ENCODE measurements at places on chromosomes 12 and 14.

DNA sequence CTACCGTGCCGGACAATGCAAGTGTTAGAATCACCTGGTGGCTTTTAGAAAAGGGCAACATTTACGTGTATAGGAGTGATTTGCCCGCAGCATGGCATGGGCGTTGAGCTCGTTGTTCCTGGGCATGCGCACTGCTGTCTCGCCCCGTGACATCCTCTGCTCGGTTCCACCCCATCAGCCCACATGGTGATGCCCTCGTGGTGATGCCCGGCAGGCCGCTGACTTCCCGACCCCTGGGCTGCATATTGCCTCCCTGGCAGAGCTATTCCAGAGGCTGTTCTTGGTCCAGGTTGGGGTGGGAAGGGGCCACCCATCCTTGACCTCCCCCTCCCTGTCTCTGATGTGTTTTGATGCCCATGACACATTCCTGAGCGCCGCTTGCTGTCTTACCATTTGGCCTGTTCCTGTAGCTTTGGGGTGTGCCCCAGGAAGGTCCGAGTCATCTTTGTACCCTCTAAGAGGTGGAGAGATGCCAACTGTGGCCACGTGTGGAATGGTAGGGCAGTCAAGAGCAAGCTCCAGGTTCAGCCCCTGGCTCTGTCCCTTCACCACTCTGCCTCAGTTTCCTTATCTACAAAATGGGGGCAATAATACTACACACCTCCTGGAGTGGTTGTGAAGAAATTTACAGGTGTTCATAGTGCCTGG, 4.8 kb downstream of the HIP1R start:
- DNase-seq: no peak

GRCh38 chr14:96693987-96694386, 103.2 kb upstream of the VRK1 start:
- DNase-seq: no peak

GRCh38 chr12:93290391-93290790, 87.3 kb upstream of the NUDT4 start:
- no peak for DNase-seq

GRCh38 chr12:75432924-75433323, 42.0 kb downstream of the GLIPR1L2 start:
- DNase-seq: no peak

DNA sequence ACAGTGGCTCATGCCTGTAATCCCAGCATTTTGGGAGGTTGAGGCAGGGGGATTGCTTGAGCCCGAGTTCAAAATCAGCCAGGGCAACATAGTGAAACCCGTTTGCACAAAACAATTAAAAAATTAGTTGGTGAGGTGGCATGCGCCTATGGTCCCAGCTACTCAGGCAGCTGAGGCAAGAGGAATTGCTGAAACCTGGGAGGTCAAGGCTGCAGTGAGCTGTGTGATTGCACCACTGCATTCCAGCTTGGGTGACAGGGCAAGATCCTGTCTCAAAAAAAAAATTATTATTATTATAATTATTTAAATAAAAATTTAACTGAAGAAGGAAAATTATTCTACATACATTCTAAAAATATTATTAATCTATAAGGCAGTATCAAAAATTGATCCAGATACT, 164.1 kb downstream of the ITPR2 start:
- no peak for DNase-seq

Measured in SIG-M5 (cell line).